T-helper 2 cell (primary cell): ENCODE measurements at places on chromosomes 4 and X.

GRCh38 chrX:13828392-13828791, 11.5 kb upstream of the GPM6B start:
- no peak for DNase-seq

GRCh38 chr4:176034499-176034898, 31.1 kb upstream of the WDR17 start:
- DNase-seq, result peak; percentile 9

DNA sequence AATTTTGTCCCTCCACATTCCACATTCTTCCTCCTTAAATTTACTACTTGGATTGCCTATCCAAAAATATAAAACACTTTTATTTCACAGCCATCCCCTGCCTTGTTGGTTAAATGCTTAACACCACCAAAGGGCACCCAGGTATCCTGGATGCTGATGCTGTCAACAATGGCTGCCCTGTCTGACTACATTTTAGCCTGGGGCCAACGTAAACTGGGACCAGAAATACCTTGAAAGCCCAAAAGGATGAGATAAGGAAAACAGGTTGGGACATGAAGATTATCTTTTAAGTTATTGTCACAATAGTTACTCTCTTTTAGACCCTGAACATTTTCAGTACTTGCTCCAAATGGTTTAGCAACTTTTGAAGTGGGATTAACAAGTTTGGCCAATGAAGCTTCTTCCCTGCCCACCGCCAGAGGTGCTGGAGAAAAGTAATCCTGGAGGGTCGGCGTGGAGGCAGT, 775 bp upstream of the YIPF6 start:
- no peak for DNase-seq

DNA sequence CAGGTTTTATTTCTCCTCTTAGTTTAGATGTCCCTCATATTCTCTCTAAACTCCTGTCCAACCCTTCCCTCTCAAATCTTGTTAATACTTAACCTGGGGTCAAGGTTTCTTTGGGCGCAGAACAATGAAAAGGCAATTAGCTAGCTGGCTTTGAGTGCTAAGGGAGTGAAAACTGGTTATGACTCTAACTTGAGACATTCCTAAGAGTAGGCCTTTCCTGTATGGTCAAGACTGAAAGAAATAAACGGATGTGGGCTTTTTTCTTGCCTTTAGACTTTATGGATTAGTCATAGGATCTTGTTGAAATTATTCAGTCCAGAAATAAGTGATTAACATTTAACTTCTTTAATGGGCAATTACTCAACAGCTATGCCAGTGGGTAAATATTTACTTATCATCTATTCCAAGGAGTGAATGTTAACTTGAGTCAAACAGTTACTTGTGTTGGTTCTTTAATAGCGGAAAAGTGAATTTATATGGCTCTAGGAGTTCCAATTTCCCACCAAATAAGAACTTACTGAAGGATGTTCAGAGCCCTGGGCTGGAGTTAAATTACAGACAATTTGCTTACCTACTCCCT, 141.7 kb upstream of the SCML1 start:
- no peak for DNase-seq

- no peak for DNase-seq
These were observed 92.9 kb downstream of the ATP10D start for GRCh38 chr4:47577779-47578553.

DNA sequence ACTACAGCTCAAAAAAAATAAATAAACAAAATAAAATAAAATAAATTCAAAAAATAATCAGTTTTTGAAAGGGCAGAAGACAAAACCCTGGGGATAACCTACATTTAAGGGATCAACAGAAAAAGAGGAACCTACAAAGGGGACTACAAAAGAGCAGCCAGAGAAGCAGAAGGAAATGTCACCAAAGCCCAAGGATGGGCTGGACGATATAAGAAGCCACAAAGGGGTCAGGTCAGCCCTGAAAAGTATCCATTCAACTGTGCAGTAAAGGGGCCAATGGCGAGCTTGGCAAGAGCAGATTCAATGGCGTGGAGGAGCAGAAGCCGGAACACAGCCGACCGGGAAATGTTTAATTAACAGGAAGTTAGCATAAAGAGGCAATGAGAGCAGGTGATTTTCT, 16.9 kb downstream of the ACOT9 start:
- DNase-seq, result no peak

- DNase-seq, result no peak
These were observed at the start of gene PNMA5 for GRCh38 chrX:152993933-152994332. TSS of gene PNMA5 (minus strand) at chrX:152994116. CDS start at chrX:152991598, 2,518 bp downstream.

DNA sequence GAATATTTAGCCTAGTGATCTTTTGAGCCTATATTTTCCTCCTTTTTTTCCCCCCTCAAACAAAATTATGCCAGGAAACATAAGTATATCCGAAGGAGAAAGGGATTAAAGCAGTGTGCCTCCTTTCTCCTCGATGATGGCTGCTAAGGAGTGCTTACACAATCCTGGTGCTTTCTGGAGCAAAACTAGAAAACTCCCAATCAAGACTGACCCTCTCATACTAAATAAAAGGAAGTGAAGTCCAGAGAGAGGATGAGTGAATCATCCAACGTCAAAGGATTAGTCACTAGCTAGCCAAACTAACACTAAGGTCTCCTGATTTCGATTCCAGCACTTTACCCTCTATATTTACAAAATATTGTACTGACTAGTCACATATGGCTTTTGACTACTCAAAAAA, 146.8 kb downstream of the PPP3CA start:
- no peak for DNase-seq

DNA sequence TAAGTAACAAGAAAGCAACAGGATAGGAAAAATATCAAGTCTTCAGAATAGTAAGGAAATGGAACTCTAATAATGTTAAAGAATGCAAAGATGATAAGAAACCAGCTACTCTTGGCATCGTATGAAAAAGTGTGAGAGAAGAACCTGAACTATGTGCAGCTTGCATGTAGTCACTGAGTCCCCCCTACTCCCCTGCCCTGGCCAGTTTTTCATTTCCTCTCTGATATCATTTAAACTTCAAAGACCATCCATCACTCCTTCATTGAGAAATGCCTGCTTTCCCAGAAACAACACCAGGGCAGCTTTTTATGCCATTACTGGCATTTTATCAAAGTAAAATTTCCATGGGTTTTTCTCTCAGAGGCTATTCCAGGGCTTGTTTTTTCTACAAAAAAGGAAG, 28.1 kb downstream of the INPP4B start:
- no peak for DNase-seq

GRCh38 chr4:628821-629635, 3.7 kb downstream of the PDE6B start:
- no peak for DNase-seq

GRCh38 chrX:134453631-134454030, 6.3 kb upstream of the HPRT1 start:
- no peak for DNase-seq

DNA sequence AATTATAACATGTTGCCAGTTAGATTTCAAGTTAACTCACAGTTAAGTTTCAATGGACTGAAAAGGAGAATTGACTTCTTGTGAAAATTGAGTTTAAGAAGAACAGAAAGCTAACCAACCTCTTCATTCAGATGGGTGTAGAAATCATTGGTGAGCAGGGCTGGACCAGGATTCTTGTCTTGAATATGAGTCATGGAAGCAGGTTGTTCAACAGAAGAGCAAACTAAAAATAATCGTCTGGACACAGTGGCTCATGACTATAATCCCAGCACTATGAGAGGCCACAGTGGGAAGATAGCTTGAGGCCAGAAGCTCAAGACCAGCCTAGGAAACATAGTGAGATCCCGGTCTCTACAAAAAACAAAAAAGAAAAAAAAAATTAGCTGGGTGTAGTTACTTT, 98.2 kb downstream of the ARSJ start:
- DNase-seq, result no peak

- no peak for DNase-seq
These were observed 30.9 kb downstream of the SPCS3 start for GRCh38 chr4:176350671-176351070.

DNA sequence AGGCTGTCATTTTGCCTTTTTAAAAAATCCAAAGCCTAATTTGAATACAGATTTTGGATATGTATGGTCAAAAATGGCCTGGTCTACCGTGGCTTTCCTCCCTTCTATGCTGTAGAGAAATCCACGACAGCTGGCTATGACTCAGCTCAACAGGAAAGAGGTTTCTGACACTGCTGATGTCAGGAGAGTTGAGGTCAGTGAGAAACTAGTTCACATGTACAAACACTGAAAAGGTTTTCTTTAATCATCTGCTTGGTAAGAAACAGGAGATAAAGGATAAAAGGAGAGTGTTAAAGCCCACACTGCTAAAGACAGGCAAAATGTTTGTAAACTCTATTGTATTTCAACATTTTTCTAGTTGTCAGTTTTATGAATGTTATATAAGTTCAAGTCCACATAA, 113.9 kb downstream of the NYX start:
- peak; percentile 85 for DNase-seq

- no peak for DNase-seq
These were observed 191.3 kb downstream of the MID1IP1 start for GRCh38 chrX:38992441-38993096.

GRCh38 chrX:51035746-51036145, 125.2 kb downstream of the BMP15 start:
- no peak for DNase-seq

DNA sequence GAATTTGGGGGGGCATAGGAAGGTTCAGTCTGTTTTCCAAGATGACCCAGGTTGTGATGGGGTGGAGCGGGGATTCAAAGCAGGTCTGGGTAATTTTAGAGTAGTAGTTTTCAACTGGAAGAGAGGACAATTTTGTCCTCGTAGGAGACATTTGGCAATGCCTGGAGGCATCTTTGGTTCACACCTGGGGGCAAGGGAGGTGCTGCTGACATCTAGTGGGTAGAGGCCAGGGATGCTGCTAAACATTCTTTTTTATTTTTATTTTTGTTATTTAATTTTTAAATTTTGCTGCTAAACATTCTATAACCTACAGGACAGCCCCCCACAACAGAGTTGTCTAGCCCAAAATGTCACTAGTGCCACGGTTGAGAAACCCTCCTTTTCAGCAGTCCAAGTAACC, 1.9 kb downstream of the RAB9A start:
- DNase-seq, result peak; percentile 24

DNA sequence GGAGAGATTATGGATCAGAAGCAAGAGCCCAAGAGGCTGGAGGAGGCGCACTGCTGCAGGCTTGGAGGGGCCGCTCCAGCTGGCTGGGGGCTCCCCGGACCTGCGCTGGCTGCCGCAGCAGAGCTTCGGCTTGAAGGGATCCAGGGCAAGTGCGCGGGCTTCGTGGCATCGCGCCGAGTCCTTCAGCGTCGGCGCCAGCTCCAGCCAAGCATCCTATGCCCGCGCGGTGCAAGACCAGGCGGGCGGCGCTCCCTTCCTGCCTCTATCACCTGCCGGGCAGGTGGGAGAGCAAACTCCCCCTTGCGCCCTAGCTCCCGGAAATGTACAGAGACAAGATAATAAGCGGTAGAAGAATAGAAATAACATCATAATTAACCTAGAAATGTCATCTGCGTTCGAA, 10.5 kb upstream of the UCP1 start:
- no peak for DNase-seq

GRCh38 chrX:44144177-44144945, 171.2 kb upstream of the NDP start:
- DNase-seq, result no peak

- no peak for DNase-seq
These were observed 6.0 kb downstream of the TMEM271 start for GRCh38 chr4:569958-570667.

DNA sequence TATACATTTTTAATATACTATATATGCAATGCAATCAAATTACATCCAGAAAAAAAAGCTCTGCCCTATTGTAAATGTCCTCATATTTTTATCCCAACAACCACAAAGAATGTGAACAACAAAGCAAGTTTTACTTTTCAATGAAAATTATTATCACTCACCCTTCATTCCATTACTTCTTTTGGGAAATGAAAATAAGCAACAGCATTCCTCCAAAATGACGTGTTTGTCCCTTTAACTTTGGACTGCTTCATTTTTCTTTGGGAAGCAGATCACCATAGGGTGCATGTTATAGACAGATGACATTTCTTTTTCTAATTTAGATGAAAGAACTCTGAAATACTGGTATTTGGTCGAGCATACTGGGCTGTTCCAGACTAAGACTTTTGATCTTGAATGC, 667.1 kb upstream of the BOD1L1 start:
- DNase-seq, result no peak

DNA sequence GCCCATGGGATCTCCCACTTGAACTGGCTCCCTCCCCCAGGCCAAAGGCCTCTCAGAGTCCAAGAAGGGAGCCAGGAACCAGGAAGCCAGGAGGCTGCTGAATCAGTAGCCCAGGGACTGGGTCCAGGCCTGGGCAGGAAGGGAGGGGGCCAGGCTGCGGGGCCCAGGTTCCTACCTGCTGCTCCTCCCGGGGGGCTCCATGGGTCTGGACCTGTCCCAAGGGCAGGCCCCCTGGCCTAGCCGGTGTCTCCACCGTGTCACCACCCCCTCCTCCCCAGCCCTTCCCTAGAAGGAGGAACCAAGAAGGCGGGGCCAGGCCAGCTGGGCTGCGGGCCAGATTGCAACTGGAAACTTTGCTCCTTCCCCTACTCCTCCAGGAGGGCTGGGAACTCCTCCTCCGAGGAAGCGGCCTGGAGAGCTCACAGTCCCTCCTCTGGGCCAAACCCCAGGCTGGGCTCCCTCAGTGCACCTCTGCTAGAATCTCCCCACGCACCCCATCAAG, at the start of gene IQSEC2:
IQSEC2 (minus strand) TSS at position 264 of the 502 bp plus-strand sequence.
- DNase-seq, result no peak
